ENCODE measurements at places on chromosomes 7 and 10. TPM values are rescaled to one million over a fixed set of nuclear protein-coding genes. Genes with fewer than 3 reads are reported as not detected.

AZGP1 gene
- total RNA-seq: not detected

GRCh38 chr10:121753726-121754476 is 155.7 kb upstream of the FGFR2 start:
- H3K4me1 ChIP-seq: peaks cover 5% of the 10 kb centered on the region
- H3K27ac ChIP-seq: peak overlapping the region; percentile 83
- DNase-seq: peak; percentile 67

DNA sequence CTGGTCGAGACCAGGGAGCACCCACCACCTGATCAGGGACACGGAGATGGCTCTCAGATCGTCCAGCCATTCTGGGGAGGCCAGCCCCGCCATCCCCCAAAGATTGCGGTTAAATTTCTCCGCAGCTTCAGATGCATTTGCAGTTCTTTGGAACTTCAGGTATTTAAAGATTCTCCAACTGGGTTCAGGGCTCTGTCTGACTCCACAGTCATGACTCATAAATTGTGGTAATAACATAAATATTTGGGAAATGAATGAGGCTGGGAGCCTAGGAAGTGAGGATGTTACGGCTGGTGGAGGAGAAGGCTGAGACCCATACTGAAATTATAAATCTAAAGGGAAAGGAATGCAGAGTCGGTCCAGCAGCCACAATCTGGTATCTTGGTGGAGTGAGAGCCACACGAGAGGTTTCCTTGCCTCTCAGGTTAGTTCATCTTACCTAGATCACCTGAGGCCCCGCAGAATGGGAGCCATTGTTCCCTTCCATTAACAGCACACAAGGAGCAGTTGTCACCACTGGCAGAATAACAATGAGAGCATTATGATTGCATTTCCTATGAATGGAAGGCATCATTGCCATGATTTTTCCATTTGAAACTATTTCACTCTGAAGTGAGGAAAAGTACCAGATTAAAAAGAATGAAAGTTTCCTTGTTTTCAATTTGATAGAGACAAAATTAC is 26.7 kb upstream of the DNAJB6 start:
- no peak overlapping the region for H3K4me3 ChIP-seq
- peaks cover 18% of the 10 kb centered on the region for H3K4me1 ChIP-seq
- no peaks in the 10 kb centered on the region for H3K36me3 ChIP-seq
- DNase-seq: peak; percentile 98
- peak overlapping the region; percentile 84 for H3K27ac ChIP-seq

DNA sequence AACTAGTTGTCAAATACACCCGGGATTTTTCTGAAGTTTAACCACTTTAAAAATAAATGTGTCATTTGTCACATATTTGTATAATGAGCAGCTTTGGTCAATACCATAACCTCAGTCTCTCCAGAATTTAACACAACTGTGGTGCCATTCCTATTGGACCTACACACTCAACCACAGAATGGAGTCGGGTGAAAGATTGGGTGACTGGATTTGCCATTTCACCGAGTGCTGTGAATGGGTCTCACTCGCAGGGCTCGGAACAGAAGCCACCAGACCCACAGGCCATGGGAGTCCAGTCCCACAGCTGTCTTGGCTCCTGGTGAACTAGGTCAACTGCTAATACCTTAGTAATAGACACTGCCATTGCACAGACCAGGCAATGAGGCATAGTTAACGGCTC is 298.4 kb downstream of the CCDC3 start:
- H3K36me3 ChIP-seq: no peaks in the 10 kb centered on the region
- no peak overlapping the region for H3K27ac ChIP-seq
- no peak for DNase-seq

DNA sequence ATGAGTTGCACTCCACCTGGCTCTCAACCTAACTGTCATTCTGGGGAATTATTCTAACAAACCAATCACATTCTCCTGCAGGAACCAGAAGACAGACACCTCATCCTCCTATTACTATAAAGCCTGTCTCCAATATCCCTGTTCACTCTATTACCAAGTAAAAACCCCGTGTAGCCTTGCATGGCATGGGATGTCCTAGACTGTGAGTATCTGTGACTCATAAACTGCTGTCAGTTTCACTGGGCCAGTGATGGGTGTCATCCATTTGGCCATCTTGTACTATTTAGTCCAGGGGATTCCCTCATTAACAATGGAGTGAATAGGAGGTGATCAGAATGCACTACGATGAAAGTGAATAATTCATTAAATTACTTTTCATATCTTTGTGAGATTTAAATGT is 608.7 kb downstream of the DNAJB9 start:
- DNase-seq: no peak
- no peaks in the 10 kb centered on the region for H3K4me1 ChIP-seq
- H3K27ac ChIP-seq: no peak overlapping the region
- no peaks in the 10 kb centered on the region for H3K27me3 ChIP-seq
- no peak overlapping the region for H3K4me3 ChIP-seq

GRCh38 chr7:23742051-23742450 is 32.0 kb downstream of the STK31 start:
- H3K4me3 ChIP-seq: no peak overlapping the region
- no peaks in the 10 kb centered on the region for H3K36me3 ChIP-seq
- H3K4me1 ChIP-seq: no peaks in the 10 kb centered on the region

DNA sequence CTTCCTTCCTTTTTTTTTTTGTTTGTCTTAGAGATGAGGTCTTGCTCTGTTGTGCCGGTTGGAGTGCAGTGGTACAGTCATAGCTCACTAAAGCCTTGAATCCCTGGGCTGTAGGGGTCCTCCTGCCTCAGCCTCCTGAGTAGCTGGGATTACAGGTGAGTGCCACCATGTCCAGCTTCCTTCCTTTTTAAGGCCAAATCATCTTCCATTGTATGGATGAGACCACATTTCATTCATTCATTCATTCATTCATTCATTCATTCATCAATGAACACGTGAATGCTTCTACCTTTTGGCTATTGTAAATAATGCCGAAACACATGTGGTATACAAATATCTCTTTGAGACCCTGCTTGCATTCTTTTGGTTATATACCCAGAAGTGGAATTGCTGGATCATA is 60.0 kb upstream of the BAIAP2L1 start:
- H3K36me3 ChIP-seq: no peaks in the 10 kb centered on the region
- H3K4me1 ChIP-seq: no peaks in the 10 kb centered on the region
- no peak for DNase-seq
- no peak overlapping the region for H3K27ac ChIP-seq
- H3K4me3 ChIP-seq: no peak overlapping the region

DNA sequence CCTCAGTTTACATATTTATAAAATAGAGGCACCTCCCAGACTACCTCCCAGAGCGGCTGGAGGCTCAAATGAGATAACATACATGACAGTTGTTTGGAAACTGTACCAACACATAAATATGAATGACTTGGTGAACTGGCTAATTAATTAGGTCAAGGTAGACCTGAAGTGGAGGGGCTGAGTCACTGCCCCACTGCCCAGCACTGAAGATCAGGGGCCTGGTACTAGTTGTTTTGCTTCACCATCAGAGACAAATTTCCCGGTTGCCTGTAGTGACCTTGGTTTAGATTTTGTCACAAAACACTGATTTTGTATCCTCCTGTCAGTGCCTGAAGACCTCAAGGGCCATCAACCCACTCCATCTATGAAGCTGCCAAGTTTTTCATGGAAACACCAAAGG is 41.8 kb downstream of the JAZF1 start:
- H3K27me3 ChIP-seq: no peaks in the 10 kb centered on the region
- no peak for DNase-seq
- no peak overlapping the region for H3K4me3 ChIP-seq

DNA sequence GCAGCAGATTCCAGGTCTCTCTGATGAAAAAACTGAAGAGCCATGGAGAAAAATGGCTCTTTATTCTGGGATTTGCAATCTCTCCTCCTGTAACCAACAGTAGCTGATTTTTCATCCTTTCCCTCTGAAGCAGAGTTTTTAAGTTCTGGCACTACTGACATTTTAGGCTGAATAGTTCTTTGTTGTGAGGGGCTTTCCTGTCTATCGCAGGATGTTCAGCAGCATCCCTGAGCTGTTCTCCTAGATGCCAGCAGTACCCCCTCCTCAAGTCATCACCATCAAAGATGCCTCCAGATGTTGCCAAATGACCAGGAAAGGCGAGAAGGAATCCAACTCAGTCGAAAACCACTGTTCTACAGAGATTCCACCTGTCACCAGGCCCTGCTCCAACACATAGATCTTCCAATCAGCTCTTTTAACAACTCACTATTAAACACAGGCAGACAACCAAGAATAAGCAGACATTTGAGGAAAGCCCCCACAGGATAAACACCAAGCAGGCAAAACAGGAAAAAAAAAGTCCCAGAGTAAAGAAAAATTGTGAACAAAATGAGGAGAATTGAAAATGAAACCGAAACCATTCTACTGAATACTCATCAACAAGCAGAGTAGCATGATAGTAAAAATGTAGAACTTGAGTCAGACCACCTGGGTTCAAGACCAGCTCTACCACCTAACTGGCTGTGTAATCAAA is 124.8 kb downstream of the MPP7 start:
- no peaks in the 10 kb centered on the region for H3K27me3 ChIP-seq
- no peak overlapping the region for H3K4me3 ChIP-seq
- peak; percentile 38 for DNase-seq
- H3K4me1 ChIP-seq: no peaks in the 10 kb centered on the region
- H3K36me3 ChIP-seq: no peaks in the 10 kb centered on the region

DNA sequence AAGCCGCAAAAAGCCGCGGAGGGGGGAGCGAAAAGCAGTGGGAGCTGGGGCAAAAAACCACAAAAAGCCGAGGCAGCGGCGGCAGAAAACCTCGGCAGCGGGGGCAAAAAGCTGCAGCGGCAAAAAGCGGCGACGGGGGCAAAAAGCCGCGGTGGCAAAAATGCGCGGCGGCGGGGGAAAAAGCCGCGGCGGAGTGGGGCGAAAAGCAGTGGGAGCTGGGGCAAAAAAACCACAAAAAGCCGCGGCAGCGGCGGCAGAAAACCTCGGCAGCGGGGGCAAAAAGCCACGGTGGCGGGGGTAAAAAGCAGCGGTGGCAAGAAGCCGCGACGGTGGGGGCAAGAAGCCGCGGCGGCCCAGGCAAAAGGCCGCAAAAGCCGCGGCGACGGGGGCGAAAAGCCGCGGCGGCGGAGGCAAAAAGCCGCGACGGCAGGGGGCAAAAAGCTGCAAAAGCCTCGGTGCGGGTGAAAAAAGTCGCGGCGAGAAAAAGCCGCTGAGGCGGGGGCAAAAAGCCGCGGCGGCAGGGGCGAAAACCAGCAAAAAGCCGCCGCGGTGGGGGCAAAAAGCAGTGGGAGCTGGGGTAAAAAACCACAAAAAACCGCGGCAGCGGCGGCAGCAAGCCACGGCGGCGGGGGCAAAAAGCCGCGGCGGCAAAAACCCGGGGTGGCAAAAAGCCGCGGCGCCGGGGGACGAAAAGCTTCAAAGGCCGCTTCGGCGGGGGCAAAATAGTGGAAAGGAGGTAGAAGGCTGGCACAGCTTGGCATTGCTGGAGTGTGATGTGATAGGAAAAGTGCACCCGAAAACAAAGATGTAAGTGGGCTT is 135.9 kb downstream of the ZNF92 start:
- no peaks in the 10 kb centered on the region for H3K27me3 ChIP-seq
- no peak overlapping the region for H3K27ac ChIP-seq
- H3K36me3 ChIP-seq: no peaks in the 10 kb centered on the region
- peak overlapping the region; percentile 33 for H3K4me3 ChIP-seq
- DNase-seq: no peak
- no peaks in the 10 kb centered on the region for H3K4me1 ChIP-seq

DNA sequence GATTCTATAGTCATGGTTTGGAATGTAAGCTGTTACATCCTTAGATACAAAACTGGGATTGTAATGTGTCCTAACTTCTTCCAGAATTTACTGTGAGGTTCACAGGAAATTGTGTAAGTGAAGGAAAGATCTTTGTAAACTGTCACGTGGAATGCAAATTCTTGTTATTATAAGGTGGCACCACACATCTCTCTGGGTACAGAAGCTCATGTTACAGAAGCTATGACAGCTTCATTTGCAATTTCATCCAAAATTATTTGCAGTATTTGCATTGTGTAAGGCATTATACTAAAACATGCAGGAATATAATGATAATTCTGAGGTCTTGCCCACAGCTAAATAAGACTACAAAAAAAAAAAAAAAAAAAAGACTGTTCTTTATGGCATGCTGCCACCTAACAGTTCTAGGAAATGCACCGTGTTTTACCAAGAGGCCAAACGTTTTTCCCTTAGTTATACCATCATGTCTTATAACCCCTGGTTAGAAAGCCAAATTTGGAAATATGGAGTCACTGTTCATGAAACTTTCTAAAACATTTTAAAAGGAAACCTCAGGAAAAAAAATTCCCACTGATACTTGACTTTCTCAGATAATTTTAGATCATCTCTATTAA is 17.6 kb downstream of the MINDY3 start:
- no peak overlapping the region for H3K27ac ChIP-seq
- no peaks in the 10 kb centered on the region for H3K36me3 ChIP-seq
- no peaks in the 10 kb centered on the region for H3K27me3 ChIP-seq
- H3K4me1 ChIP-seq: no peaks in the 10 kb centered on the region

DNA sequence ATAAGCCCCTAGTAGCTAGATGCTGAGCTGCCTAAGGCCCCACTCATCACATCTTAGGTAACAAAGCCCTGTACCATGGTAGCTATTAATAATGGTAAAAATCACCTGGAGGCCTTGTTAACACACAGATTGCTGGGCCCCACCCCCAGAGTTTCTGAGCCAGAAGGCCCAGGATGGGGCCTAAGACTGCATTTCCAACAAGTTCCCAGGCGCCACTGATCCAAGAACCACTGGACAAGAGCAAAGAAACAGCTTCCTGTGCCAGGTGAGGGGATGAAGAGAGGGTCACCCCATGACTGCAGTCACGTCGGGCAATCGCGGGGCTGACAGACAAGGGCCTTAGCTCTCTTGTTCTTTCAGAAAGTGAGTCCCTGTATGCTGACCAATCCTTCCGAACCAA is 46.8 kb downstream of the ACSM6 start:
- DNase-seq: no peak
- no peak overlapping the region for H3K27ac ChIP-seq

- H3K4me3 ChIP-seq: no peak overlapping the region
- no peak for DNase-seq
- H3K4me1 ChIP-seq: no peaks in the 10 kb centered on the region
Measured at GRCh38 chr7:149109969-149110368, 16.2 kb downstream of the ZNF425 start.

GRCh38 chr7:52944921-52945320 is 90.5 kb upstream of the POM121L12 start:
- H3K27me3 ChIP-seq: no peaks in the 10 kb centered on the region
- H3K36me3 ChIP-seq: no peaks in the 10 kb centered on the region
- H3K4me3 ChIP-seq: no peak overlapping the region
- H3K27ac ChIP-seq: no peak overlapping the region
- H3K4me1 ChIP-seq: no peaks in the 10 kb centered on the region

Measured in fibroblast of lung (primary cell).